Hippocampal formation (tissue), 2 donors: ENCODE measurements at places on chromosomes 3 and 15.
A peak's percentile ranks its signal among the peaks of the same experiment; 100 is the strongest.

DNA sequence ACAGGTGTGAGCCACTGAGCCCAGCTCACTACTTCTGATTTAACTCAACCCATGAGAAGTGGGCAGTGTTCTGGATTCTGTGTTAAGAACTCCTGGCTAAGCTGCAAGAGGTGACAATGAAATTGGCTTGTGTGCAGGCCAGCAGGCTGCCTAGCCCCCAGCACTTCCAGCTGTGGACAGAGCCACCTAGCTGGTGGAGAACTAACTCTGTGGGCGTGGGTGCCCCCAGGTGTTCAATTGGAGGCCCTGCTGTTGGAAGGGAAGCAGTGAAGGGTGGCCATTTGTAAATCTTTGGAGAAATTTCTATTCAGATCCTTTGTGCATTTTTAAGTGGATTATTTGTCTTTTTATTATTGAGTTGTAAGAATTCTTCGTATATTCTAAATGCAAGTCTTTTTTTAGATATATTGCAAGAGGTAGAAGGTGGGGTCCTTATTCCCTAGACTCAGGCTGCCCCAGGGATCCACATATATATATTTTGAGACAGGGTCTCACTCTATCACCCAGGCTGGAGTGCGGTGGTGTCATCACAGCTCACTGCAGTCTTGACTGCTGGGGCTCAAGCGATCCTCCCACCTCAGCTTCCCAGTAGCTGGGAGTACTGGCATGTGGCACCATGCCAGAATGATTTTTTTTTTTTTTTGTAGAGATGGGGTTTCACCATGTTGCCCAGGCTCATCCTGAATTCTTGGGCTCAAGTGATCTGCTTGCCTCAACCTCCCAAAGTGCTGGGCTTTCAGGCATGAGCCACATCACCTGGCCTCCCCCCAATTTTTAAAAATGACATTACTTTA is 7.2 kb upstream of the SCAMP5 start:
- DNase-seq, result no peak

- no peak for DNase-seq
Observed at GRCh38 chr15:82900511-82901060, 51.9 kb downstream of the HOMER2 start.

- no peak for DNase-seq
Observed at GRCh38 chr3:189353988-189354889, 182.5 kb downstream of the TPRG1 start.

DNA sequence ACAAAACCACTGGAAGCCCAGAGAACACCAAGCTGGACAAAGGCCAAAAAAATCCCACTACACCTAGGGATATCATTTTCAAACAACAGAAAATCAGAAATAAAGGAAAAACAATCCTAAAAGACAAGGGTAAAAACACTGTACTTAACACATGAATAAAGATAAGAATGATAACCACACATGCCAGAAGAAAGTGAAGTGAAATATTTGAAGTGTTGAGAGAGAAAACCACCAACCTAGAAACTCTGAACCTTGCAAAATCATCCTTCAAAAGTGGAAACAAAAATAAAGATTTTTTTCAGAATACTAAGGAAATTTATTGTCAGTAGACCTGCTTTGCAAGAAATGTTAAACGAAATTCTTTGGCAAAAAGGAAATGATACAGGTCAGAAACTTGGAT is 45.1 kb downstream of the KPNA1 start:
- no peak for DNase-seq

- no peak for DNase-seq
Observed at GRCh38 chr3:148023994-148024393, 614.8 kb downstream of the ZIC1 start.

- peak; percentile 16 for DNase-seq
Observed at GRCh38 chr15:60590935-60591495, 112.1 kb upstream of the ICE2 start.

- DNase-seq, result no peak
Observed at GRCh38 chr15:80015156-80015555, 44.2 kb upstream of the BCL2A1 start.

DNA sequence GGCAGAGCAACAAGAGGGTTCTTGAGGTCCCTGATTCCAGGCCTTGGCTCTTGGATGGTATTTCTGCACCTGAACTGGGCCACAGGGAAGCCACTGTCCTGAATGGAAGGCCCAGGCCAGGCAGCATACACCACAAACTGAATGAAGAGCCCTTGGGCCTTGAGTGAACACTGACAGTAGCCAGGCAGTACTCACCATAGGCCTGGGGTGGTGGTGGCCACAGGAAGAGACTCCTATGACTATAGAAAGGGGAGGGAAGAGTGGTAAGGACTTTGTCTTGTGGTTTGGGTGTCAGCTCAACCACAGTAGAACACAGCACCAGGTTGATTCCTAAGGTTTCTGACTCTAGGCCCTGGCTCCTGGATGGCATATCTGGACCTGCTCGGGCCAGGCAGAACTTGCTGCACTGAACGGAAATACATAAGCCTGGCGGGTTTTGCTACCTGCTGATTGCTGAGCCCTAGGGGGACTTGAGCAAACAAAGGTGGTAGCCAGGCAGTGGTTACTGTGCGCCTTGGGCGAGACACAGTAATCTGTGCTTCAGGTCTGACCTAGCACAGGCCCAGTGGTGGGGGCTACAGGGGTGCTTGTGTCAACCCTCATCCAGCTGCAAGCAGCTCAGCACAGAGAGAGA is 241.4 kb downstream of the ISL2 start:
- no peak for DNase-seq

GRCh38 chr3:78887547-78888011 is 880.2 kb downstream of the ROBO1 start:
- DNase-seq, result no peak

DNA sequence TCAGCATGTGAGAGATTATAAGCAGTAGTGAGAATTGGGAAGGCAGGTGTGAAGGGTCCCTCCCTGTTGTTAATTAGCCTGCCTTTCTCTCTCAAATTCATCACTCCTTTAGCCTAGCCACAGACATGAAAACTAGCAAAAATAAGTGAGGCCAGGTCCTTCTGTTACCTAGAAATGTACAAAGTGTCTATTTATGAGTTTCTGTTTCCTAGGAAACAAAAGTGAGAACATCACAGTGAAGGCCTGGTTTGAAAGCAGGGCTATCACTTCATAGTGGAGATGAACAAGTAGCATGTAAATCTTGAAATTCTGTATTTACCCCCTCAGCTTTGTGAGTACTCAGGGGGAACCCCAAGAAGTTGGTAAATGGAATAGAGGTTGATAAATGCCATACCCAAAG is 78.2 kb upstream of the UMPS start:
- DNase-seq, result no peak

- no peak for DNase-seq
Observed at GRCh38 chr3:133130168-133130567, 92.0 kb downstream of the TMEM108 start.

- DNase-seq, result no peak
Observed at GRCh38 chr3:39108200-39108710, 775 bp downstream of the TTC21A start.

DNA sequence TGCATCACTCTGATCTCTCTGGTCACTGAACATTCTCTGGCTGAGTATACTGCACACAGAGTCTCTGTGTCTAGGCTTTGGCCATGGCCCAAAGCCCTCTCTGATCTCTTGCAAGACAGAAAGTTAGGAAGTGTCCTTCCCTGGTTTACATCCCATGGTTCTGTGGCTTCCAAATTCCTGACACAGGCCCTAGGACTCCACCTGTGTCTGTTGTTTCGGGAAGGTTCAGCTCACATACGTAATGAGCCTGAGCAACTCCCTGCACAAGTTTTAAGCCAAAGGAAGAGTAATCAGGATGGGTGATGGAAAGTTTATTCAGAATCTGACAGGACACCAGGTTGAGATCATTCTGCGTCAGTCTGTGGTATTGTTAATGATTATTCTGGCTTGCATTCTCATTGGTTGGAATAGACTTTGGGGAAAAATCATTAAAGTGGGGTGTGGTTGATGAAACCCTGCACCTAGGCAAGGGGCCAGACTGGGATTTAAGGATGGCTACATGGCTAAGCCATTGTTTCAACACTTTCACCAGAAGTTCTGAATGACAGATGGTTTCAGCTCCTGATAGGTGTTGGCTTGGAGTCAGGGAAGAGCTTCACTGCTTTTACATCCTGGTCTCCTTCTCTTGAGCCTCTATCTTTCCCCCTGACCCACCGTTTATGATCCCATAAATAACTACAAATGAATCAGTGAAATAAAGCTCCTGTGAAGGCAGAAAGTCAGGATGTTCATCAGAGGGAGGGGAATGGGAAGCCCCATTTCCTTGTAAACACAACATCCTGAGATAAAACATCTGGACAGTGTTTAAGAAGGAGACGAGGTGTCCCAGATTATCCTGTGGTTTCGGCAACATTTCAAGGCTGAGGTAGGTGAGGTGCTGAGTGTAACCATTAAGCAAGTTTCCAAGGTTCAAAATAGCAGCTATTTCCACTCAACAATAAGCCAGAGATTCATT is 14.1 kb downstream of the LCMT2 start:
- DNase-seq, result no peak

- DNase-seq, result no peak
Observed at GRCh38 chr3:63911509-63911872, 692 bp downstream of the SCAANT1 start.

GRCh38 chr3:194472290-194472920 is 14.4 kb downstream of the ATP13A3 start:
- DNase-seq, result no peak

- no peak for DNase-seq
Observed at GRCh38 chr3:168678730-168679129, 583.0 kb upstream of the GOLIM4 start.

DNA sequence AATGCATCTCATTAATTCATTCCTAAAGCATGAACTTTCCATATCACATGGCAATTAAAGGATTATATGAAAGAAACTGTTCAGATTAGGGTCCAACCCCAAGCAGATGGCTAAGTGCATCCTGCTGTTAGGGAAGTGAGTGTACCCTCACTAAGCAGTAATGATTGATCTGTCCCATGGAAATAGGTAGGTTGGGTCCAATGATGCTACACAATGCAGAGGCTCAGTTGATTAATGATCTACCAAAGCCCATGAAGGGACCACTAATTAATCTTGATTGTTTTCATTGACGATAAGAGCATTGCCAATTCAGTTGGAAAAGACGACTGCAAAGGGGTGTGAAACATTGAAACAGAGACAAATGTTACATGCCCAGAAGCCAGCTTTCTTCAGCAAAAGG is 194.5 kb upstream of the LRTM1 start:
- no peak for DNase-seq

DNA sequence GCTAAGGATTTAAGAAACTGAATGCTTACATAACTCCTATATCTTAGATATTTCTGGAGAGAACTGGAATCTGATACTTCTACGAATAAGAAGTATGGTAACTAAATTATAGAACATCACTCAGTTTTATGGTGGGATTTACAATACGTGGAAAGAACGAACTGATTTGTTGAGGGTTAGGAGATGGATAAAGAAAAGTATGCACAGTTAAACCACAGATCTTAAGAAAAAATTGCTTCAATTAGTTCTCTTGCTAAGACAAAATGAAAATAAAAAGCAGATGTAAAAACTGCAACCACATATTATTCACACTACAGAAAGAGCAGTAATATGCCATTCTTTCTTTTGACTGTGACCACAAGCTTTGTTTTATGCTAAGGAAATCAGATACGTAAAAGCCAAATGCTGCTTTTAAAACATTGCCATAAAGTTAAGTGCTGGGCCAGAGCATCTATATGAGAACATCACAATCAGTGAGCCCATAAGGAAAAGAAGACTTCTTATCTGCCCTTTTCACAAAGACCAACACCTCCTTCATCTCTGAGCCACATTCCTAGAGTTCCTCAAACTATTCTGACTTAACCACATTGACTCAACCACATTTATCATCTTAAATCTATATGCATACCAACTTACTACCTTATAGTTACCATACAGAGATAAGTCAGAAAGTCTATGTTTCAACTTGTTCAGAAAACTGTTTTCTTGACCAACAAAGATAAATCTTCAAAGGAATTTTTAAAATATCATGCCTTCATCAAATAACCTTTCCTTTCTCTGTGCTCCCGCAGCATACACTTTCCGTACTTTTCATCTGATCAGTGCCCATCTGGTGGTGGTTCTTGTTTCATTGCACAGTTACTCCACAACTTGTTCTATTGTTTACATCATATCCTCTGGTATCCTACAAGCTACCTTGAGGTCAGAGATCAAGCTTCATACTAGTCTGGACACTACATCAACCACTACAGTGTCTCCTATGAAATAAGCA is 61.7 kb downstream of the FSIP1 start:
- no peak for DNase-seq

DNA sequence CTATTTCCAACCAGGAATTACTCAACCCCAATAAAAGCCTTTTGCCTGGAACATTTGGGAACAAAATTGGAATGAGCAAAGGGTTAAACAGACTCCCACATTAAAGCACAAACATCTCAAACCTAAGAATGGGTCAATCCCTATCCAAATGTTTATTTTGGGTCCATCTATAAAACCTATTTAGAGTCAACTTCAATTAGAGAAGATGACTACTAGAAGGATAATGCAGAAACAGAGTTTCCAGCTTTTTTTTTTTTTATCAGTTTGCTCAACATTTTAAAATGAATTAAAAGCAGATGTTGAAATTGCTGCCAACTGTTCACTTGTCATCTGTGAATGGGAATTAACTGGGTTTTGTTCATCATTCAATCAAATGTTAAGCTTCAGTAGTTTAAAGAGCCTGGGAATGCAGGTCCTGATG is 4.1 kb upstream of the TBC1D23 start:
- no peak for DNase-seq
